ENCODE measurements at places on chromosomes 5 and 9. TPM values are rescaled to one million over a fixed set of nuclear protein-coding genes. Genes with fewer than 3 reads are reported as not detected.

Gene ZNF169
- 21.9 TPM for total RNA-seq

Gene ITGA1
- total RNA-seq: 8.1 TPM

Gene LECT2
- total RNA-seq: not detected

Gene PKD2L2
- total RNA-seq: not detected

Gene SOX30
- total RNA-seq: not detected

Gene TTLL11
- 30.0 TPM for total RNA-seq

Gene TMC1
- total RNA-seq: 0.94 TPM

Gene LCN1
- total RNA-seq: not detected

Gene ZNF454
- total RNA-seq: 25.4 TPM

Gene CKMT2
- total RNA-seq: 1.3 TPM

Gene LHX6
- 32.2 TPM for total RNA-seq

Gene SPEF2
- total RNA-seq: 22.5 TPM

Gene TMEM161B
- 66.7 TPM for total RNA-seq

Gene NKD2
- total RNA-seq: 4.1 TPM

Gene PCDHB7
- total RNA-seq: 17.8 TPM

Gene PTCH1
- total RNA-seq: 18.2 TPM

Gene RMND5B
- 31.6 TPM for total RNA-seq

Gene DMRT3
- total RNA-seq: not detected

Gene GABRA6
- not detected for total RNA-seq

Gene CDC20B
- total RNA-seq: 0.31 TPM

Gene KIF4B
- total RNA-seq: 0.63 TPM

Gene DNAJB5
- 47.9 TPM for total RNA-seq

Gene TAF1L
- total RNA-seq: 0.31 TPM

Gene ARAP3
- total RNA-seq: 9.1 TPM

Gene PCDHB14
- 28.2 TPM for total RNA-seq

Gene CTXN3
- total RNA-seq: 0.63 TPM

Gene ADGRV1
- 631 TPM for total RNA-seq

Gene WNK2
- 86.1 TPM for total RNA-seq

Gene LCN12
- total RNA-seq: 0.94 TPM

Gene CLIC3
- not detected for total RNA-seq

Gene EQTN
- total RNA-seq: 8.1 TPM

Gene RBM22
- total RNA-seq: 42.9 TPM

Gene ANKRD34B
- total RNA-seq: 0.31 TPM

Gene LRRC19
- under 0.01 TPM for total RNA-seq

Gene MTAP
- 21.6 TPM for total RNA-seq

Gene PLPPR1
- total RNA-seq: 169 TPM

Gene PCDHAC1
- total RNA-seq: 66.4 TPM

Gene ABITRAM
- 11.0 TPM for total RNA-seq

Gene PDCD1LG2
- 0.63 TPM for total RNA-seq

Gene GPBP1
- total RNA-seq: 144 TPM

Gene PROB1
- 0.94 TPM for total RNA-seq

Gene SAP30L
- total RNA-seq: 20.0 TPM

Gene PLPP7
- total RNA-seq: 7.2 TPM

Gene NTRK2
- total RNA-seq: 203 TPM

Gene UBE2QL1
- total RNA-seq: 52.3 TPM

Gene SLC25A2
- total RNA-seq: 0.63 TPM

Gene REXO4
- 14.7 TPM for total RNA-seq

Gene ABLIM3
- total RNA-seq: 19.4 TPM

Gene PCDHA10
- total RNA-seq: 42.3 TPM

Gene NPM1
- total RNA-seq: 280 TPM

Gene PSAT1
- total RNA-seq: 27.5 TPM

Gene SPATA31D1
- total RNA-seq: not detected

Gene MARCHF3
- 14.4 TPM for total RNA-seq

Gene CD72
- total RNA-seq: not detected

Gene GRIN1
- 63.5 TPM for total RNA-seq

Gene IRGM
- not detected for total RNA-seq

Measured in parietal lobe (tissue), 2 donors.